ENCODE measurements at places on chromosomes 7 and 10.

GRCh38 chr7:15018981-15019380, 116.4 kb upstream of the DGKB start:
- no peak for DNase-seq

DNA sequence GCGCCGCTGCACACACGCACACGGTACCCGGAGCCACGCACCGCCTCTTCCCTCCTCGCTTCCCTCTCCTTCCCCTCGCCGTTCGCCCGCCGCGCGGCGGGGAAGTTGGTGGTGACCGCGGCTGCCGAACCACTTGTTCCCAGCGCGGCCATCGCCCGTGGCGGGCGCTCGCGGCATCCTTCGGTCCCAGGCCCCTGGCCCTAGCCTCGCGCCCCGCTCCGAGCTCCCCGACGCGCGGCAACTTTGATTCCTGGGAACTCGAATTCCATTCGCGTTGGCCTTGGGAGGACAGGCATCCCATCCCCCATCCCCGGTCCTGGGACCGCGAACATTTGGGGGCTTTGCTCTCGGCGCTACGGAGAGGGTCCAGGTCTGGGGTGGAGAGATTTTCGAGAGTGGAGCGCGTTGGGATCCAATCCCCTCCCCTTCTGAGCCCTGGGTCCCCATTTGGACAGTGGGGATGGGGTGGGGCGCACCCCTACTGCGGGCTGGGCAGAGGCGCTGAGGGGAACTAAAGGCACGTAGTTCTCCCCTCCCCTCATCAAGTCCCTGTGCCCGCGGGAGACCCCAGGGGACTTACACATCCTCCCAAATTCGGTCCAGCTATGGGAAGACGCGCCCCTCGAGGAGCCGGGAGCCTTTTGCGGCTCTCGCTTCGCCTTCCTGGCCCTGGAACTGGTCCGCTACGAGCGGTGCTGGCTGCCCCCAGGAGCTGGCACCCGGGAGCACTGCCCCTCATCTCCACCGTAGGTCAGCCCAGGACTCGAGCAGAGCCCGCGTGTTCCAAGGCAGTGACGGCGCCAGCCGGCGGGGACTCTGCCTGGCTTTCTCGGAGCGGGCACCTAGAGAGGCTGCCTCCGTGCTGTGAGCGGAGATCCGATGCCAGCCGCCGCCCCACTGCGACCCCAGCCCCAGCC, 834 bp downstream of the CDH23 start:
- DNase-seq = no peak

GRCh38 chr10:48760983-48761382, 76.3 kb downstream of the WDFY4 start:
- no peak for DNase-seq

GRCh38 chr10:92848037-92848440, 281 bp upstream of the EXOC6 start:
- no peak for DNase-seq

GRCh38 chr10:71696628-71697326, 22.8 kb downstream of the C10orf105 start:
- no peak for DNase-seq

- DNase-seq = no peak
These were observed at the start of gene SFXN2 for GRCh38 chr10:102714621-102715455. TSS of gene SFXN2 (plus strand) at chr10:102714636. CDS start at chr10:102726637, 12,001 bp downstream.

DNA sequence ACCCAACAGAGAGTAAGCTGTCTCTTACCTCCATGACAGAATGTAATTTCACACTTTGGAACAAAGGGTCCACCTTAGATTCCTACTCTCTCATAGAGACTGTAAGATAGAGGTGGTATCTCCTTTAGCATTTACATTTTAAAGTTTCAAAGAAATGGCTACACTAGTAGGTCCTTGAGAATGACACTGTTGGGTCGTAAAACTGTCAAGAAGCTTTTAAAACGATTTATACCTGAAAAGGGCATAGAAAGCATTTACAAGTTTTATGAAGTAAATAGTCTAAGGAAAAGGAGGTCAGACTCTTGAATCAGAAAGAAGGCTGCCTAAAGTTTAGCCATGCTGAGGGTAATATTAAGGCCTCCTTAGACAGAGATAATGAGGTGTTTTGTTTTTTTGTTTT, 1212.4 kb upstream of the PHF14 start:
- DNase-seq = no peak

All from HFFc6 (cell line).